ENCODE measurements at places on chromosomes 11 and 22.

- DNase-seq = no peak
Observed at GRCh38 chr22:21759646-21760376, 24.2 kb upstream of the YPEL1 start.

GRCh38 chr11:128551058-128551457 lies 36.3 kb downstream of the ETS1 start:
- no peak for DNase-seq

GRCh38 chr11:79437278-79437980 lies 3.4 kb downstream of the TENM4 start:
- no peak for DNase-seq

GRCh38 chr11:72637926-72638325 lies 36.3 kb downstream of the PDE2A start:
- no peak for DNase-seq

GRCh38 chr11:14334893-14335292 lies 24.1 kb downstream of the RRAS2 start:
- no peak for DNase-seq

- DNase-seq = peak; percentile 32
Observed at GRCh38 chr11:73237471-73238290, 19.6 kb downstream of the P2RY2 start.

GRCh38 chr11:44595964-44596381 lies 30.5 kb downstream of the CD82 start:
- no peak for DNase-seq

- DNase-seq = no peak
Observed at GRCh38 chr11:131910523-131911387, 540.3 kb downstream of the NTM start.

GRCh38 chr22:43342347-43343261 lies 568 bp downstream of the SCUBE1 start:
- no peak for DNase-seq

- no peak for DNase-seq
Observed at GRCh38 chr11:118883368-118884071, at the start of gene CXCR5. Gene CXCR5 (plus strand): TSS chr11:118883892. CDS start chr11:118883942, 50 bp downstream.

DNA sequence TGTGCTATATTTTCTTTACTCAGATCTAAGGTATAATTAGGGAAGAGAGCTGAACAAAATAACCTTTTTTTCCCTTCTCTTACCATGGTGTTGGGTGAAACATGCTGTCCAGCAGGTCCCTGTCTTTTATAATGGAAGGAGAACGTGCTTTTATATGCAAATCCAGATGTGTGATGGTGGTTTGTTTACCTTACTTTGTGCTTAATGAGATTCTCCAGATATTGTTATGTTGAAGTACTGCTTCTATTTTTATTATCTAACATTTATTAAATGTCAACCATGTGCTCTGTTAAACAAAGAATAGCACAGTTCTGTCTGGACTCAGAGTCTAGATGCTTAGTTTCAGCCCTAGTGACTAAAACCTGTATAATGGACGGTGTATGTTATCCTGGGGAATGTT lies 10.1 kb upstream of the GRIK4 start:
- DNase-seq = no peak

DNA sequence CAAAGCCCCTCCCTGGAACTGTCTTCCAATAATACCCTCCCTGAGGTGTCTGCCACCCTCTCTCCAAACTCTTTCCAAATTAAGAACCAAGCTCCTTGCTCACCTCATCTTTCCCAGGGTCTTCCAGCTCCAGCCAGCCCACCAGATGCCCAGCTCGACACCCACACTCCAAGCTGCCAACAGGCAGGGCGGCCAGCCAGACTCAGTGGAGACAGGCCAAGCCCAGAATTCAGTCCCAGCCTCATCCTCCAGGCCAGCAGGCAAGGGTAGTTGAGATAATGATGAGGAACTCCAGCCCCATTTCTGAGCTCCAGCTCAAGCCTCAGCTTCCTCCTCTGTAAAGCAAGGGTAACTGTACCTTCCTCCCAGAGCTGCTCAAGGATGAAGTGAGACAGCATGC lies 132.9 kb downstream of the CHST1 start:
- DNase-seq = no peak

DNA sequence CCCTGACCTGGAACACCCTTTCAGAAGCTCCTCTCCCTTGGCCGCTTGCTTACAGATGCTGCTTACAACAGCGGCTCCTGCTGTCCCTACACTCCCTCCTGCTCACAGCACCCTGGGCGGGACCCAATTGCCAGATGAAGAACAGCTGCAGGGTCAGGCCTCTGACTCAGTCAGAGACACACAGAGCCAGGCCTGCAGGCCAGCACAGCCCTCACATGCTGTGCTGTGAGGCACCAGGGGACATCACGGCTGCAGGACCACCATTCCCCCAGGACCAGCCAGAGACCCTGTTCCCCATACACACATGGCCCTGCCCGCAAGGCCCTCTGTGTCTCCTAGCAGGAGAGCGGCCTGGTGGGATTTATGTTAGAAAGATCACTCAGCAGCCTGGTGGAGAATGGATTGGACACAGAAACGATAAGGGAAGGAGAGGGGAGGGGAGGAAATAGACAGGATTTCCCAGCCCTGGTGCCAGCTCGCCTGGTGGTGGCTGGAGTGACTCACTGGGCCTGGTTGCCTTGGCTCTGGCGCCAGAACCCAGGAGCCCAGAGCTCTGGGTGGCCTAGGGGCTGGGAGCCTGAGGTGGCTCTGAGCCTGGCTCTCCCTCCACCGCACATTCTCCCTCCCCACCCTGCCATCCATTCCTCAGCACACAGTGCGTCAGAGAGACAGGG lies 6.7 kb downstream of the CAPN5 start:
- peak; percentile 77 for DNase-seq

GRCh38 chr22:29152045-29152953 lies 53.4 kb upstream of the EMID1 start:
- no peak for DNase-seq

- DNase-seq = no peak
Observed at GRCh38 chr11:10625982-10626311, 57.5 kb upstream of the LYVE1 start.

- no peak for DNase-seq
Observed at GRCh38 chr22:22463855-22464540, 44.5 kb downstream of the ZNF280B start.

DNA sequence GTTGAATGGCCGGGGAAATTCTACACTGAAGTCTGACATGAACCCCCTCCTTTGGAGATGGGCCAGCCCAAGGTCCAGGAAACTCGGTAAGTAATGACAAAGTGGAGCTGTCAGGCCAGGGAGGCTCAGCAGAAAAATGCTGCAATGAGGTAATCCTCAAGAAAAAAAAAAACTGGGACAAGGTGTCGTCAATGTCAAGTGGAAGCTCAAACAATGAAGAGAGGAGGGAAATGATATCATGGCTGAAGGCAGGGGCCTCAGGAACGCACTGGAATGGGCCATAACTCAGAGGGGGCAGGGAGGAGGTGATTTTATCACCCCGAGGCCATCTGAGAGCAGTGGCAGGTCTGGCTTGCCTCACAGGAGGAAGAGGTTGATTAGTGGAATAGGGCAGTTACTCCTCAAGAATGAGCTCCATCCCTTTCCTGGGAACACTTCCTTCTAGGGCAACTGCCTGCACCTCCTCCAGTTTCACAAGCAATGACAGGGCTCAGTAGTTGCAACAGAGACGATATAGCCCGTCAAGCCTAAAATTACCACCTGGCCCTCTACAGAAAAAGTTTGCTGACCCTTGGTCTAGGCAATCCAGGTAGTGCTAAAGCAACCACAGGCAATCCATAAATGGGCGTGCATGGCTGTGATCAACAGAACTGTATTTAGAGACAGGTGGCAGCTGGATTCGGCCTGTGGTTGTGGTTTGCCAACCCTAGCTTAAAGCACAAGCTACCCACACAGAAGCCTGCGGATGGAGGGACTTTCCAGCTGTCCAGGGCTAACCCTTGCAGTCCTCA lies 65.2 kb downstream of the FBXO7 start:
- peak; percentile 37 for DNase-seq

All from skeletal muscle cell (primary cell).